ENCODE measurements at places on chromosomes 11 and 22.

DNA sequence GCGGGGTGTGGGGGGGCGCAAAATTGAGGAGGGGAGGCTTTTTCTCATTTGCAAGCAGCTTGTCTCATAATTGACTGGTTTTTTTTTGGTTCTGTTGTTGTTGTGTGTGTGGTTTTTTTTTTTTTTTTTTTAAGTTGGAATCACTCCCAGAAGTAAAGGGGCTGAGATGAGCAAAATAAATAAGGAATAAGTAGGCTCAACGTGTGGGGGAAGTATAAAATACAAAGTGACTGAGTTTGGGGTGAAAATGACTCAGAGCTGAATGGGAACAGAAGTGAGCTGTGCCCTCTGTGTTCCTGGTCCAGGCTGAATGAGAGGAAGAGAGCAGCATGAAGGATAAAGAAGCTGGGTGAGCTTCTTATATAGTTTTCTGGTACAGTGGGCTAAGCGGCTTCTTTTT lies 90.0 kb downstream of the GRIK4 start:
- no peak for DNase-seq

- no peak for DNase-seq
Observed at GRCh38 chr11:12278766-12279671, 98.4 kb upstream of the PARVA start.

DNA sequence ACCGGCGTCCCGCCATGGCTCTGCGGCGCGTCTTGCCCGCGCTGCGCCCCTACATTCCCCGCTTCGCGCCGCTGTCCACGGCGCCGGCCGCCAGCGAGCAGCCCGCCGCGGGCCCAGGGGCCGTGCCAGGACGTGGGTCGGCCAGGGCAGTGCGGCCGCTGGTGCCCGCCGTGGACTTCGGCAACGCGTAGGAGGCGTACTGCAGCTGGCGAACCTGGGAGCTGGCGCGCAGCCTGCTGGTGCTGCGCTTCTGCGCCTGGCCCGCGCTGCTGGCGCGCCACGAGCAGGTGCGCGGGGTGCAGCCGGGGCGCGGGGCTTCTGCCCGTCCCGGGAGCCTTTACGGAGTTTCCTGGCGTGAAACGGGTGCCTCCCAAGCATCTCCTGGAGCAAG lies 20.1 kb downstream of the DGCR6L start:
- DNase-seq, result no peak

DNA sequence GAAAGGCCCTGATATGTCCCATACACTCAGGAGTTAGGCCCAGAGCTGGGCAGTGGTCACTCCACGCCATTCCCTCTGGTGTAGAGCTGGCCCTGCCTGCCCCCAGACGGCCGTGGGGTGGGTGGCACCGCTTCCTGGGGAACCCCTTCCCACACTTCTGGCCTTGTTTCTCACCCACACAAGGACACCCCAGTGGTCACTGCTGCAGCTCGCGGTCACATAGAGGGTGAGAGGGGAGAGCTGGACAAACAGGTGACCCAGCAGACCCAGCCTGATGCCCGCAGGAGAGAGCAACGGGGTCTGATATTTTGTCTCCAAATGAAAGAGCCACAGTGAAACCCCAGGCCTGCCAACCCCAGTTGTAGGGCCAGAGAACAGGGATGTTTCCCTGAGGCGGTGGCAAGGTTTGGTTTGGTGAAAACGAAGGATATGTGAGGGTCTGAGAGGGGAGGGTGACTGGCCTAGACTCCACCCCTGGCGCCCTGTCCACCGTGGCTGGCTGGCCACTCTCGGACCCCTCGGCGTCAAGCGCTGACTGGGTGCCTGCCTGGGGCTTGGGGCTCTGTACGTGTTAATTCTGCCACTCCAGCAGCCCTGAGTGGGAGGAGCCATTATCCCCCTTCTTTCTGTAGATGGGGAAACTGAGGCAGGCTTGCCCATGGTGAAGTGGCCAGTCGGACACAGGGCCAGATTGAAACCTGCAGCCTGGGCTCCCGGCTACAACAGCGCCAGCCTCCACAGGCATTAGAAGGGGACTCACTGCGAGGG lies 71.0 kb upstream of the PPARA start:
- no peak for DNase-seq

GRCh38 chr11:120942701-120943100 lies 81.2 kb upstream of the TBCEL start:
- no peak for DNase-seq

- peak; percentile 33 for DNase-seq
Observed at GRCh38 chr11:6377902-6378639, 12.2 kb upstream of the SMPD1 start.

DNA sequence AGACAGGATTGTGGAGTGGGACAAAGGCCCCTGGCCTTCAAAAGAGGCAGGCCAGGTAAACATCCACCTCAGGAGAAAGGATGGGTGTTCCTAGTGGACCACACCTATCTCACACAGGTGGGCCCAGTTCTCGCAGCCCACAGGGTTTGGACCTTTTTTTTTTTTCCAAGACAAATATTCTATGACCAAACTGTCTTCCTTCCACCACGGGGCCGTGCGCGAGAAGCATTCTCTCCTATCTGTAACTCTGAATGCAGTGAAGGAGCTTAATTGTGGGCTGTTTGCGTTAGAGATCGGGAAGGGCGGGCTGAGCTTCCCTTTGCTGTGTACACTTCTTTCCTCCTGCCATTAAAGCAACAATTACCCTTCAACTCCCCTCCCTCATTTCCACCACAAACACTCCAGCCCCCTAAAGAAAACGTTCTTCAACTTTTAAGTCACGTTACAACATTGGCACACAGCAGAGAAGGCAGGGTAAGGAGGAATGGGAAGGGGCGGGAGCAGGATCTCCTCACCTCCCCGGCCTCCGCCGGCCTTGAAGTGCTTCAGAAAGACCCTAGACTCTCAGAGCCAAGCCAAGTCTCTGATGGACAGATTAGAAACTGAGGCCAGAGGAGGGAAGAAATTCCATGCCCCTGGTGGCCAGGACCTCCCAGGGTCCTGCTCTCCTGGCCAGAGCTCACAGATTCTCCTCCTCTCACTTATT lies 238.4 kb downstream of the BUD13 start:
- no peak for DNase-seq

DNA sequence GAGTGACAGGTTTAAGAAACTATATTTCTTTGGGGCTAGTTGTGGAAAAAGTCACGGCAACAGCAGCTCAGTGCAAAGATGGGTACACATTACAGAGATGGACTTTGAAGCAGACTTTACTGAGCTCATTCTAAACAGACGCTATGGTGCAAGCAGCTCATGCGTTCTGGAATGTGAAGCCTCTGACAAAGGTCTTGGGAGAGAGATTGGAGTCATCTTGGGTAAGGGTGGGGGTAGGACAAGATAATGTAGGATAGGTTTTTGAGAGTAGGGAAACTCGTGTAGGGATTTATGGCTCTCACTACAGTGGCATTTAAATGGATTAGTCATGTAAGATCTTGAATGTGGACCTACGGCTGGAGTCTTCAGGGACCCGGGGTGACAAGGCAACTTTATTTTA lies 36.2 kb upstream of the CLMP start:
- no peak for DNase-seq

DNA sequence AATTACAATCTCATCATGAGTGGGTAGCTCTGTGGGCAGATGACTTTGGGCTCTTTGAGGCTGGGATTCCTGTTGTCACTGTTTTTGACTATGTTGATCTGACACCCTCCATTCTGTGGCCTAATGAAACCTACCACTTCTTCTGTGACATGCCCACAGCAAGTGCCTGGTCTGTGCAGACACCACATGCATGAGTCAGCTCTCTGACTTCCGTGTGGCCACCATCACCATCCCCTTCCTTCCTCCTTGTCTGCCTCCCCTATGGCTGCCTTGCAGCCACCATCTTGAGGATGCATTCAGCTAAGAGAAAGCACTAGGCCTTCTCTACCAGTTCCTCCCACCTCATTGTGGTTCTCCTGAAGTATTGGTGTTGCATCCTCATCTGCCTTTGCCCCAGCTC lies 15.3 kb upstream of the OR10V1 start:
- peak; percentile 17 for DNase-seq

DNA sequence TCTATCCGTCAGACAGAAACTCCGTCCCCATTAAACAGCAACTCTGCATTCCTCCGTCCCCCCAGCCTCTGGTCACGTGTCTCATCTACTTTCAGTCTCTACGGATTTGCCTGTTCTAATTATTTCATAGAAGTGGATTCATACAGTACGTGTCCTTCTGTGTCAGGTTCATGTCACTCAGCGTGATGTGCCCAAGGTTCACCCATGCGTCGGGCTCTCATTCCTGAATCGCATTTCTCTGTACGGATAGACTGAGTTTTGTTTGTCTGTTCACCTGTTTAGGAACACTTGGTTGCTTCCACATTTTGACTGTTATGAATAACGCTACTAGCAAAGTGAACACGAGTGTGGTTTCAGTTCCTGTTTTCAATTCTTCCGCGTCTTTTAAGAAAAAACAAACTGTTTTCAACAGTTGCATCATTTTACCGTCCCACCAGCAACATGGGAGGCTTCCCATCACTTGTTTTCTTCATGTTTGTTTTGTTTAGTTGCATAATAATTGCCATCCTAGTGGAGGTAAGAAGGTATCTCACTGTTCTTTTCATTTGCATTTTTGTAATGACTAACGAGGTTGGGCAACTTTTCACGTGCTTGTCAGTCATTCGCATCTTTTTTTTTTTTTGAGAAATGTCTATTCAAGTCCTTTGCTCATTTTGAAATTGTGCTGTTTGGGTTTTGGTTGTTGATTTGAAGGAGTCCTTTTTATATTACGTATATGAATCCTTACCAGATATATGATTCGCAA lies 8.9 kb upstream of the NLRP6 start:
- peak; percentile 96 for DNase-seq

DNA sequence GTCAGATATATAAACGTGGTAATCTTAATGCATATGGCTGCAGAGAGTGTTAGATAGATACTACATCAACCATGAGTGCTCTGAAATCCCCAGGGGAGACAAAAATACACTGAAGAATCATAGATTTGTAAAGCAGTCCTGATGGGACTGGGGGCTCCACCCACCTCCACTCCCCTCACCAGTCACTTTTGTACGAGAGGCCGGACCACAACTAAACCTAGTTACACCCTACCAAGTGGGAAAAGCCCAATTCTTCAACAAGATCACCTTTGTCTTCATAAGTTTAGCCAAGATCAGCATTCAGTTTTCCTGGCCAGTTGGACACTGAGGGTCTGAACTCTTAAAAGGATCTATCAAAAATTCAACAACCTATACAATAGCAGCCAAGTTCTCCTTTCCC lies 1.5 kb downstream of the SF1 start:
- no peak for DNase-seq

GRCh38 chr22:32776802-32777201 lies 24.7 kb upstream of the TIMP3 start:
- peak; percentile 42 for DNase-seq

- DNase-seq, result no peak
Observed at GRCh38 chr11:124041254-124041653, at the start of gene OR10G7. OR10G7 (minus strand) TSS chr11:124041325; CDS start chr11:124039001, 2,324 bp downstream.

DNA sequence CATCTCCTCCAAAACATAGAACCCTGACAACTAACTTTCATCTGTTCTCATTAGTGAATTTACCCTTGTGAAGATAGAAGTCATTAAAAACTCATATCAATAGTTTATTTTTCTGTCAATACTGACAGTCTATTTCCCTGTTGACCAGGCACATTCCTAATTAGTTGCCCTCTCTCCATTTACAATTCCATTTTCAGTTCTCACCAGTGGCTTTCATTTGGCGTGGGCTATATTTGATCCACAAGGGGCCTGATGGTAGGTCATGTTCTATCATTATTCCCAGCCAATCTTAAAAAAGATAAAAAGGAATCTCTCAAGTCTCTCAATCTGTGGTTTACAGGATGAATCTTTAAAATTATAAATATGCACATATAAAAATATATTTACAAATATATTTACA lies 3.9 kb upstream of the AKIP1 start:
- no peak for DNase-seq

DNA sequence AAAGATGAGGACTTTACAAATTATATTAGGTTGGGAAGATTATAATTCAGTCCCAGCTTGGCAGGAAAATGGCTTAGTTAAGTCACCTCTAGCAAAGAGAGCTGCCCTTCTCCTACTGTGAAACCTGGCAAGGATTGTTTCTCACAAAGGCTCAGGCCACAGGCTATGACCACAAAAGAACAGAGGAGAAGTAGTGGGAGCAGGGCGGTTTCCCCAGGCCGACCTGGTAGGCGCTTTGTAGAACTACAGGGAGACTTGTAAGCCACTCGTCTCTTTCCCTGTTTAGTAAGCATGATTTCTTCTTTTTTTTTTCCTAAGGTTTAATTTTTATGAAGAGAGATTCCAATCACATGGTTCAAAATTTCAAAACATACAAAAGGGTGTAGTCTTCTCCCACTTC lies 4.6 kb downstream of the SNAP29 start:
- DNase-seq, result no peak

GRCh38 chr22:21796863-21797262 lies 61.3 kb upstream of the YPEL1 start:
- no peak for DNase-seq

GRCh38 chr22:32725369-32725988 lies 76.0 kb upstream of the TIMP3 start:
- no peak for DNase-seq

DNA sequence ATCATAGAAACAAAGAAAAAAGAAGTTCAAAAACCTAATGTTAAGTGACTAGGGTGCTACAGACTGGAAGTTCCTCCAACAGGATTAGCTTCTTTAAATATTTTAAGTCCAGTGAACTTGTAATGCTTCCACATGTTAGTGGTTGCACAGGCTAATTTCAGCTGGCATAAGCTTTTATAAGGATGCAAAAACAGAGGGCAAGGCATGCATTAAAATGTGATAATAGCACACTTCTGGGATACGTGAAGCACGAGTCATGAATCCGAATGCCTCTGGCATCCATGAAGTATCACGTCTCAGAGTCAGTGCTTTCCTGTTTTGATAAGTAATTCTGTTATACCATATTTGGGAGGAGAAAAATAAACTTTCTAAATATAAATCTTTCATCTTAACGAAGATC lies 106.8 kb downstream of the DCDC1 start:
- no peak for DNase-seq

DNA sequence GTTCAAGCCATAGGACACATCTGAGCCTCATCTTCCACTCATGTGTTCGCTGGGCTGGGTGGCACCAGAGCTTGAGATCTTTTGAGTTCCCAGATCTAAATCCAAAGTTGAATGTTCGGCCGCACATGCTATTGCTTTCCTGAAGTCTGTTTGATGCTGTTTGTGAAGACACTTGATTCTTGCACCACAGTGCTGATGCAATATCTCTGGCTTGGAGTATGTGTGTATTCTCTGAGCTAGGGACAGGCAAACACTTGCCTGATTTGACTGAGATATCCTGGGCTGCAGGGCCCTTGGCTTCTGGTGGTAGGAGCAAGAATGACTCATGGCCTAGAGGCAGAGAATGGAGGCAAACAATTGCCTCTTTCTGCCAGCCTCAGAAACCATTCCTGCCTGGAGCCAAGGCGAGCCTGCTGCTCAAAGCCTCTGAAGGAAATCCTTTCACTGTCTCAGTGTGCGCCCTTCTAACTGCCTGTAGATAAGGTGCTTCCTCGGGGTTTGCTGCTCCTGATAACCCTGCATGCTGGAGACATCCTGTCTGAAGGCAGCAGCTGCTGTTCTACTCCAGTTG lies 73.0 kb downstream of the CYB5R2 start:
- peak; percentile 84 for DNase-seq

- peak; percentile 69 for DNase-seq
Observed at GRCh38 chr11:44559207-44559939, 6.1 kb upstream of the CD82 start.

GRCh38 chr11:73372375-73372993 lies 3.7 kb upstream of the RELT start:
- DNase-seq, result no peak
